ENCODE measurements at places on chromosomes 4 and X.

DNA sequence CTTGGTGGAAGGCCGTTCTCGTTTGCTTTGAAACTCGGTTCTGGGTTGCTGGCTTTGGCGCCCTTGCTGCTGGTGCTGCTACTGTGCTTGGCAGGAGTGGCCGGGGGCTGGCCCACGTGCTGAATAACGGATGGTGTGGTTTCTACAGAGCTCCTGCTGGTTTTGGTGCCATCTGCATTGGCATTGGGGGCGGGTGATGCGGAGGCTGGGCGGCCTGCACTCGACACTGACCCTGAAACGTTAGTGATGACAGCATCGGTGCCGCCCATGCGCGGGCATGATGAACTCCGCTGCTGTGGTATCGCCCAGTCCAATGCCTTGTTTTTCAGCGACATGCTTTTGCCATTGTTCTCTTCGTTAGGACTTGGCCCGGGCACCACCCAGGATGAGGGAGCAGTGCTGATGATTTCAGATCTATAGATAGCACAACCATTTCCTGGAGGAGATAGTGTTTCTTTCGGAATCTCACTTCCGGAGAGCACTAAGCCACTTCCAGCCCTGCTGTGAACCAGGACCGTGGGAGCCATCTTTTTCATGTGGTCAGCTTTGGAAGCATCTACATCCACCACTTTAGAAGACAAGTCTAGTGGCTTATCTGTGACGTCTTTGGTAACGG lies 24.2 kb downstream of the BCOR start:
- DNase-seq, result no peak

- no peak for DNase-seq
These were observed 8.5 kb downstream of the EVC start for GRCh38 chr4:5719350-5720055.

DNA sequence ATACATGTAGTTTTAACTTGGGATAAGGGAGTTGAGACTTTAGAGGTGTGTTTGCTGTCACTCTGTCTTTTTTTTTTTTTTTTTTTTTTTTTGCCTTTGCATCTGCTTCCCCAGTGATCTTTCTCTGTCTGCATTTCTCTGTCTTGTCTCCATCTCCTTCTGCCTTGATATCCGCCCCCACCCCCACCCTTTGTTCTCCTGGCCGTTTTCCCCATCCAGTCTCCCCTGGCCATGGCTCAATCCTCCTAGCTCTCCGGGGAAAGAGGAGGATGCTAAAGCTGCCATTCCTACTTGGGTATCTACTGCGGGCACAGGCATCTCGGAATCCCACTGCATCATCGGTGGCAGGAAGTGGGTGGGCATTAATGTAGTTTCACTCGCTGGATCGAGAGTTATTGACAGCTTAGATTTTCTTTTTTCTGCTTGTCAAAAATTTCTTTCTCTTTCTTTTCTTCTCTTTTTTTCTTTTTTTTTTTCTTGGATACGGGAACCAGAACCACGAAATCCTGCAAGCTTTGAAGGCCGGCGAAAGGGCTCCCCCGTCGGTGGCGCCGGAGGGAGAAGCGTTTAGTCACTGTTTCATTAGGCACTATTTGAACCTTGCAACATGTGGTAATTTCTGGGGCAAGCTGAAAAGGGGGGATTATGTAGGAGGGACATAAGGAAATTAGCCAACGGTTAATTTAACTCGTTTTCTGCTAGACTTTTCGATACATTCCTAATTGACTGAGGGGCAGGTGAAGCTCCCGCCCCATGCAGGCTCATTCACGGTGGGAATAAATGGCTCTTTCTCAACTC lies 8.2 kb downstream of the GSX2 start:
- DNase-seq, result no peak

DNA sequence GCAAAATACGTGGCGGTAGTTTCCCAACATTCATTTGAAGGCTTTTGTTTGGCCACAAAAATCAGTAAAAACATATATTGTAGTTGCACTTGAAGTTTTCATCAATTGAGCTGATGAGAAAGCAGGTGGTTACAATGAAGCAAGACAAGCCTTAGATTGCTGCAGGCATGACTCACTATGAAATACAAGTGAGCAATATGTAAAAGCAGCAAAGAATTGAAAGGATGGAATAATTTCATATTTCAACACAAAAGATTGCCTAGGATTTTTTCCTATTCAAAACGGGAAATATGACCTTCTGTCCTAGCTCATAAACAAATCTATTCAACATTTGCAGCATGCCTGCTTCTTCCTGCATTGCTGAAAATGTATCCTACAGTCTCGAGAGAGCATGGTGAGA lies 190.9 kb upstream of the BANK1 start:
- no peak for DNase-seq

GRCh38 chrX:10110316-10110935 lies 46.3 kb upstream of the CLCN4 start:
- peak; percentile 25 for DNase-seq

DNA sequence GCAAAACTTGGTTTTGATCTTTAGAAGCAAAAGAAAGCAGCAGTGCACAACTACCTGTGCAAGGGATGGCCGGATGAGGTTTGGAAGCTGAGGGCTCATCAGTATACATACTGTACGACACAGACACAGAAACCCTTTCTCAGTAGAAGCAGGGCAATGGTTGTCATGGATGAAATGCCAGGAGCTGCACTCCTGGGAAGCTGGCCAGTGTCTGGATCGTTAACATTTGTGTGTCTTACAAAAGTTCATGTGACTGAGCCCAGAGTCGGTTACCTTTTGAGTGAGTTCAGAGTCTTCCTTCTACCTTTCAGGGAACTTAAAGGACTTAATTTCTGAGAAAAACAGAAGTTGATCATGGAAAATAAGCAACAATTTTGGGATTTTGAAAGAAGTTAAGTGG lies 230.3 kb downstream of the APBB2 start:
- no peak for DNase-seq

- DNase-seq, result no peak
These were observed 6.9 kb upstream of the TRPC3 start for GRCh38 chr4:121958777-121959176.

DNA sequence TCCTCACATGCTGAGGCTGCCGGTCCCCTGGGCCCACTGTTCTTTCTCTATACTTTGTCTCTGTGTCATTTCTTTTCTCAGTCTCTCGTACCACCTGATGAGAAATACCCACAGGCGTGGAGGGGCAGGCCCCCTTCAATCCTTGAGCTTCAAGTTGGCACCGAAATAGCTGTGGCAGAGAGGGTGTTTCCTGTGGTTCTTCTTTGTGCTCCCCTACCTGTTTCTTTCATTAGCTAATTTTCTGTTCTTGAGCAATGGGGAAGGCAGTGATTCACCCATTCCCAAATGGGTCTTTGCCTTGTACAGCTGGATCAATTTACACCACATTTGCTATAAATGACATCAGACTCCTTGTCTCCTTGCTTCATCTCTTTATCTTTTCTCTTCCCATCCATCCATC lies 2.1 kb upstream of the CYSLTR1 start:
- peak; percentile 11 for DNase-seq

DNA sequence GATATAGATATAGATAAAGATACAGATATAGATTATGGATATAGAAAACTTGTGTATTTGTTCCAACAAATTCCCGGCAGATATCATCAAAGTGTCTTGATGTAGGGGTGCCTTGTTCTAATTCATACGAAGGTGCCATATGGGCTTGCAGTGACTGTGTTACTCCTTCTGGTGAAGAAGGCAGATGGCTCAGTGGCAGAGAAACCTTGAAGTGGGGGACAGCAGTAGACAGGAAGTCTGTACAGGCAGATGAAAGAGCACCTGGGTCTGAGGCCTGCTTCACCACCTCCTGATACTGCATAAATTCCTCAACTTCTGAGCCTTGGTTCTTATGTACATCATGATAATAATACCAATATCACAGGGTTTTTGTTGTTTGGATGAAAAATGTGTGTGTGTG lies 179.5 kb upstream of the GATB start:
- no peak for DNase-seq

DNA sequence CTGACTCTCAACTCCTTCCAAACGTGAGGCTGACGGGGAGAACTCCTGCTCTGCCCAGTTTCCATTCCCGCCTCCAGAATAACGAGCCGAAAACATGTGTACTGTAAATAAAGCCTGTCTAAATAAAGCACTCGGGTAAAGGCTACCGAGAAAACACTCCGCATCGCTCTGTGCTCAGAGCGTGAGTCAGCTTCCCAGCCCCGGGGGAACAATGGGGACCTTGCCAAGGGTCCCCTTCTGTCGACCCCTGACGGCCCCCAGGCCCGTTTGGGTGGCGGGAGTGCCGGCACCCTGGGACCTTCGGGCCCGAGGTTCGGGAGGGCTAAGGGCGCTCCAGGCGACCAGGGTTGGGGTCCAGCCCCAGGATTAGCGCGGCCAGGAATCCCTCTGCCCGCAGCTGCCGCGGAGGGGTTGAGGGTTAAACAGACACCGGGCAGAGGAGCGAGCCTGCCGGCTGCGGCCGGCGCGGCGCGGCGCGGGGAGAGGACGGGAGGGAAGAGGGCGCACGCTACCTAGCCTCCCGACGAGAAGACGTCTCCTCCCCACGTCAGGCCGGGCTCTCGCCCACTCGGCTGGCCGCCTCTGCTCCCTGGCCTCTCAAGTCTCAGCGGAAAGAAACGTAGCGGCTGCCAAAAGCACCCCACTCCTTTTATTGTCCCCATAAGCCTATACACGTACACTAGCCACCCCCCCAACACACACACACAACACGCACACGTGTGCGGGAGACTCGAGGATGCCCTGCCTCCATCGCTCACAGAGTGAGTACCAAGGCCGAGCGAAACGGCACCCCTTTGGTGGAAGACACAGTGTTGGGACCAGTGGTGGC lies 85.5 kb downstream of the BCOR start:
- peak; percentile 27 for DNase-seq

- DNase-seq, result no peak
These were observed 172.5 kb downstream of the CAMK2D start for GRCh38 chr4:113588895-113589668.

DNA sequence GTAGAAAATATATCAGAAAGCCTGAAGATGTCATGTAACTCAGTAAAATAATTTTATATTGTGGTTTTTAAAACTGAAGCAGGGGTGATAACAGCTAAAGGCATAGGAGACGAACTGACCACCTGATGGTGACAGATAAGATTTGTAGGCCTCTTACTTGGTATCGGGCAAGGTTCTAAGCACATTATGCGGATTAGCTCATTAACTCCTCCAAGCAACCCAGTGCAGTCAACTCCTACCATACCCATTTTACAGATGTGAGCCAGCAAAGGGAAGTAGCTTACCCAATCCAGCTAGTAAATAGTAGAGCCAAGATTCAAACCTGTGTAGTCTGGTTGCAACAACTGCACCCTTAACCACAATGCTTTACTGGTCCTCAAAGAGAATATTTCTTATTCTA lies 62.1 kb downstream of the CC2D2A start:
- no peak for DNase-seq

- DNase-seq, result no peak
These were observed 13.7 kb downstream of the ATP5ME start for GRCh38 chr4:660401-660800.

- no peak for DNase-seq
These were observed 80.2 kb downstream of the GRIA2 start for GRCh38 chr4:157300701-157301100.

DNA sequence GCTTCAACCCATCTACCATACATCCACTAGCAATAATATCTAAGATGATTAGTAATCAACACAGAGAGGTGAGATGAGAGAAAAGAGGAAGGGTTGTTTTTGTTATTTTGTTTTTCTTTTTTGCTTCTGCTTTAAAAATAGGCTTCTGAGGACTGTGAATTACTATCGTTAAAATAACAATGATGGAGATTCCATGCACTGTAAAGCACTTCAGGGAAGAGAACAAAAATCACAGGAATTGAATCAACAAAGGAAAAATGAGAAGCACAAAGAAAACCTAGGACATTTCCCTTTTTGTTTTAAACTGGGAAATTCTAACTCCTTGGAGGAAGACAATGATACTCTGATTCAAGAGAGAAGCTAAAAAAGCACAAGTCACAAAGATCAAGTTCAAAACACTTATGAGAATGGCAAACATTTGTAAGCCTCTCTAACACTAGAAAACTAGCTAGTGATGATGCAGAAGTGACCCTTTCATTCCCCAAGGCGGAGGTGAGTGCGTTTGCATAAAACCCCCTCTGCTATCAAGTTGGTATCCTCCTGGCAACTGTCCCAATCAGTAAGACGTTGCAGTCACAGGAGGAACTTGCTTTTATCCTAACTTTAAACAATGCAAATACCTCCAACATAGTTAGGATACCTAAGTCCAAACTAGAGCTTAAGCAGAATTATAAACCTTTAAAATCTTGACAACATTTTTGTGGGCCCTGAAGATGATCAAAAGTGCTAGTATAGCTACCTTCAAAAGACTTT lies 308.5 kb downstream of the CAMK2D start:
- no peak for DNase-seq

DNA sequence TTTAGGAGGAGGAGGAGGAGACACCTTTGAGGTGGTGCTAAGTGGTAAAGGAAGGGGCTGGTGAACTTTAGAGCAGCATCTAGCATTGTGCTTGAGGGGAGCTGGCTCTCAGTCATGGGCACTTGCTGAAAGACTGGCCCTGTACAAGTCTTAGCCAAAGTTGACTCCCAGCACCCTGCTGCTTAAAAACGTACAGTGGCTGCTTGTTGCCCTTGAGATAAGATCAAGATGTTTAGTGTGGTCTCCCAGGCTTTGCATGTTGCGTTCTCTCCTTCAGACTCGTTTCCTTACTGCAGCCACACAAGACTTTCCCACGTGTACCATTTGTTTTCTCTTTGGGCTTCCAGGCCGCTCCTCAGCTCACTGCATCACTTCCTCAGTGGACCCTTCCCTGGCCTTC lies 1.8 kb downstream of the MED28 start:
- DNase-seq, result no peak

- no peak for DNase-seq
These were observed 40.6 kb downstream of the CHRDL1 start for GRCh38 chrX:110755061-110755460.

DNA sequence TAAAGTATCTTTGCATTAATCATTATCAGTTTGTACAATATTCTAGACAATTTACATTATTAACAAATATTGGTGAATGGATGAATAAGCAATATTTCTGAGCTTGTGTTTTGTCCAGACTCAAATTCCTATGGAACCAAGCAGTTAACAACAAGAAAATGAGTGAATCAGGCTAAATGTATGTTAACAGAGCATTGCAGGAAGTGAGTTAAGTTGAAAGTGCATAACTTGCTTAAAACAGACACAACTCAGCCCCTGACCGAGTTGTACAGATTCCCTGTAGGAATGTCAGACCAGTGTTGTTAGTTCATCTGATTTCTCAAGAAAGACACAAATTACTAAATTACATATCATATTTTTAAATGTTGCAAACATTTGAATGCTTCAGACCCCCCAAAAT lies 23.7 kb upstream of the CSN1S1 start:
- DNase-seq, result no peak

- no peak for DNase-seq
These were observed 9.9 kb downstream of the CPE start for GRCh38 chr4:165388756-165389155.

GRCh38 chr4:1496116-1496642 lies 89.9 kb upstream of the NKX1-1 start:
- DNase-seq, result no peak

- DNase-seq, result no peak
These were observed 457.4 kb downstream of the SMARCA1 start for GRCh38 chrX:129065895-129066294.

GRCh38 chr4:140806163-140806562 lies 50.0 kb upstream of the TBC1D9 start:
- no peak for DNase-seq
